IMR-90 (cell line): ENCODE measurements at places on chromosomes 5 and 9. TPM values are rescaled to one million over a fixed set of nuclear protein-coding genes. Genes with fewer than 3 reads are reported as not detected.

- no peak for DNase-seq
These were observed 1089.9 kb upstream of the CDH6 start for GRCh38 chr5:30103452-30104202.

GRCh38 chr9:104302775-104303174 is 201.3 kb upstream of the OR13F1 start:
- no peak for DNase-seq

DNA sequence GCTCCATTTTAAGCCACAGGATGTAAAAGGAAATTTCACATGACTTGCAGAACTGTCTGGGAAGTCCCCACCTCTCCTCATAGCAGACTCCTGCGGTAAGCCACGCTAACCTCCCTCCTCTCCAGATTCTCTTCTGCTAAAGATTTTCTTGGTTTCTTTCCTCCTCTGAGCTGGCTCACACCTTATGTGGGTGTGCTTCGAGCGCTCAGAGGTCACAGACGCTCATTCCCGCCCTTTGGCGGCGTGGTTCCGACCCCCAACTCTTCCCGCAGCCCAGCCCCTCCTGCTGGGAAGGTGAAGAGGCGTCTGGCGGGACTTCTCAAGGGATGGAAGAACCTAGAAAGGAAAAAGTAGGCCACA is 32.9 kb upstream of the CDK20 start:
- DNase-seq, result no peak

DNA sequence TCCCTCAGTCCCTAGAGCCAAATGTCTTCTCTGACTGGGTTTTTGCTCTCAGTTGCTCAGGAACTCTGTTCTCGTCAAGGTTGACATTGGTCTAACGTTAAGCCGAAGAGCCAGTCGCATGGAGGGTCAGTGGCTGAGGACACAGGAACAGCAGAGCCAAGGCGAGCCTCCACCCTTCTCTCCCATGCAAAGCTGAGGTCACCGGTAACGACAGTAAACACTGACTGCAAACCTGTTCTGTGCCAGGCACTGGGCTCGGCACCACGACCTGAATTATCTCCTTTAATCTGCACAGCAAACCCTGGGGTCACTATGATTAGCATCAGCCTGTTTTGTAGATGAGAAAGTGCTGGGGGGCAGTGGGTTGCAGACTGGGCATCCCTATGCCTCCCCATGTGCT is 171.0 kb downstream of the COL23A1 start:
- DNase-seq, result no peak

- no peak for DNase-seq
These were observed 911.6 kb upstream of the SEMA6A start for GRCh38 chr5:117486261-117486660.

DNA sequence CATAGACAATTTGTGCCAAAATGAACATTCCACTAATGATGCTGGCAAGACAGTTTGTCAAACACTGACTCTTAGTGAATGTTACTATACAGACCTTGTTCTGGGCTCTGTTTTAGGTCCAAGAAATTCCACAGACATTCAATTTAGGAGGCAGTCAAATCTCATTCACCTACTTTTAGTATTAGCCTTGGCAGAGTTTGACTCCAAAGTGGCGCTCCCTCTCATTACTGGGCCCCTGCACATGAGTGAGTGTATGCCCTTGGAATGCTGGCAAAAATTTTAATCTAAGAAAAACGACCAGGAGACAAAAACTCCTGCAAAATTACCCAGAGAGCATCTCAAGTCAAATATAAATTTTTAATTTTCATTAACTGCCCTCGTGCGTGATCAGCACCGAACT is 94.9 kb upstream of the SLC27A6 start:
- no peak for DNase-seq

- DNase-seq, result peak; percentile 100
These were observed 166.3 kb downstream of the DOCK2 start for GRCh38 chr5:169803077-169803981.

DNA sequence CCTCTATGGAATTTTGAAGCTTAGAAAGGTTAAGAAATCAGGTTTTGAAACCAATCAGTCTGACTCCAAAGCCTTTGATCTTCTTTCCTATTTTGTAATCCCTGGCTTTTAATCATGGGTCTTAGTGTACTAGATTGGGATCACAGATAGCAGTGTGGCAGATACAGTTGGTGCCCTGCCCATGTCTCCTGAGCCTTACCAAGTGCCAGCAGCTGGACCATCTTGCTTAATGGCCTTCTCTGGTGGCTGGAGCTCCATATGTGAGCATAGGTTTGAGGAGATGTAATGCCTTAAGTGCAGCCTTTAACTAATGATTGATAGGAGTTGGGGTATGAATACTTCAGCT is 16.7 kb upstream of the RIC1 start:
- no peak for DNase-seq

DNA sequence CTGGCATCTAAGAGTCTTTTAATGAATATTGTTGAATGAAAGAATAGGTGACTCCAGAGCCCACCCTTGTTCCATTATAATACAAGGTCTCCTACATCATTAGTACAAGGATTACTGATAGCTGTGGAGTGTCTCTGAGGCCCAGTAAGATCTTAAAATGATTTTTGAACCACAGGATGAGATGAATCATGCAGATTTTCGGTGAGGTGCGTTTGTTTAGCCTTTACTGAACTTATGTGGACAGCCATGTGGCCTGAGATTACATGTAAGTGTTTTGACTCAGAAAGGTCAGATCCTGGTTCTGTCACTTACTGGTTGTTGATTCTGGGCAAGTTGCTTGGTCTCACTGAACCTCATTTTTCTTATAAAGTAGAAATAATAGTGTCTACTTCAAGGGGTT is 21.6 kb downstream of the NFX1 start:
- peak; percentile 83 for DNase-seq

GRCh38 chr9:76697081-76697480 is 67.2 kb upstream of the PCA3 start:
- no peak for DNase-seq

DNA sequence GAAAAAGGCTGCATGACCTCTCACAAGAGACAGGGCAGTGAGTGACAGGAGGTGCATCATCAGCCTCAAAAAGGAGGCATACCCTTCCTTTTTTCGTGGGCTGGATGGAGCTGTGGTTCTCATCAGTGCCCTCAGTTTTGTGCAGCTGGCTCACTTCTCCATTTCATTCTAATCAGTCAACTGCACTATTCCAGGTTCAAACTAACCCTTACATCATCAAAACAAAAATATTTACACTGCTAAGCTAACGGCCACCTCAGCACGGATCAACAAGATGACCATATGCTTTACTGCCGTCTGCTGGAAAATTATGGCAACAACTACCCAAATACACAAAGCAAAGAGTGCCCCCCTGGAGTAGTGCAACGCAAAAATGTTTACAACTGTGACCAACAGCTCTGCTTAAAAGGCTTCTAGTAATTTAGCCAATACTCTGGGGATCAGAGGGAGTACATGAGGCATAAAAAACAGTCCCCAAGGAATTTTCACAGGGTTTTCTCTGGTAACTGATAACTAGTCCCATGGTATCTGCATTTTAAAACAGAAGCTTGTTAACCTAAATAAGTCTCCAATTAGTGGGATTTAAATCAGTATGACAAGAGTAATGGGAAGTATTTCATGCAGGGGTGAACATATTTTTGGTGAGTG is 10.8 kb downstream of the KCNV2 start:
- peak; percentile 71 for DNase-seq

DNA sequence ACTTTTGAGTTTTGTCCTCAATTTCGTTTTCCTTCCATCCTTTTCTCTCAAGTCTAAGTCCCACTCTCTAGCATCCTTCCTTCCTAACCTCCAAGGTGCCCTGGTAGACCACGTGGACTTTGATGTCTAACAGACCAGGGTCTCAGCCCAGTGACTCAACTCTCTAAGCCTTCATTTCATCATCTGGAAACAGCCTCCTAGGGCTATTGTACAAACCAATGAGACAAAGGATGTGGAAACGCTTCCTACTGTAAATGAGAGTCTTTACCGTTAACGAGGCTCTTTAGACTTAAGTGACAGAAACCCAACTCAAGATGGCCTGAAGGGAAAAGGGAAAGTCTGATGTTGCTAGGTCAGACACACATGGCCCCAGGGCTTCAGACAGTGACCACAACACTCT is 49.2 kb upstream of the CPLX2 start:
- DNase-seq, result no peak

- DNase-seq, result no peak
These were observed 35.8 kb downstream of the SEC61B start for GRCh38 chr9:99257723-99258389.

GRCh38 chr9:134662143-134662876 is 20.7 kb downstream of the COL5A1 start:
- peak; percentile 88 for DNase-seq

DNA sequence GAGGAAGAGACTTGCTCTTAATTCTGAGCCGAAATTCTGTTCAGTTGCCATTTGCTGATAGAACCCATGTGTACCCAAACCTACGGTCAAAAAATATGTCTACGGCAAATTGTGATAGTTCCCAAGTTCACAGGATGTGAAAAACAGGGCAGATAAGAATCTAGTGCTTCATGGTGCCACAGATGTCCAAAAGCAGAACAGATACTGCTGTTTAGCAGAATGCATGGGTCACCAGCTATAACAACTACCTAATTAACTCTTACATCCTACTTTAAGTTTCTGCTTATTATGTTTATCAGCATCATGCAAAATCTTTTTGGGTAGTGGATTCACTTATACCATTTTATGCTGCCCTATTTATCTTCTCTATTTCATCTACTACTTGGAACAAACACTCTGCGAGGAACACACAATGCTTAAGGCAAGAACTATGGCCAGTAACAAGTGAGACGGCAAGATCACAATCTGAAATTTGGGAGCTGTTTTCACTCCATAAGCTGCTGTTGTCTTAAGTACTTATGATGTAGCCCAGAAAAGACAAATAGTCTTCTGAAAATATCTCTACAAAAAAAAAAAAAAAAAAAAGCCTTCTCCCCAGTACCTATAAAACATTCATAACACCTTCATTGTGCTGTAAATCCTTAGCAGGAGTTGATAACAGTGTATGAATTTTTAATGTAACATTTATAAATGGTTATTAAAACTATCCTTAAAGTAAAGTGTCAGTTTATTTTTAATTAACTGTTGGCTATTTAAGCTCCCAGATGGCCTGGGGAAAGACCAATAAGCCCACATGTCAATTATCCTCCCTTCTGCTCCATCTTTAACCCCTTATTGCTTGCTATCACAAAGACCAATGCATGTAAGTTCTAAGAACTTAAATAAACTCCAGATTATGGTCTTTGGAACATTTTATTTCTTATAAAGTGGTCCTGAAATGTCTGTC is 232.3 kb downstream of the TLR4 start:
- no peak for DNase-seq

- DNase-seq, result no peak
These were observed 10.4 kb downstream of the TRIM14 start for GRCh38 chr9:98108531-98109031.

INSYN2B gene
- total RNA-seq, result 33.5 and 43.6 TPM in 2 replicates

LOX gene
- 261 and 277 TPM in 2 replicates for total RNA-seq

BASP1 gene
- 39.6 and 70.5 TPM in 2 replicates for total RNA-seq

FST gene
- 141 and 187 TPM in 2 replicates for total RNA-seq

ADAMTS13 gene
- total RNA-seq, result under 0.01 and 0.18 TPM in 2 replicates
